ENCODE measurements at places on chromosomes 1 and 21. TPM values are rescaled to one million over a fixed set of nuclear protein-coding genes. Genes with fewer than 3 reads are reported as not detected.

GRCh38 chr1:904310-904950 is 19.3 kb upstream of the SAMD11 start:
- no peak overlapping the region for H3K4me3 ChIP-seq

Gene BSND
- 1.4 TPM for total RNA-seq

Gene TCEA3
- total RNA-seq, result 46.3 TPM

- no peaks in the 10 kb centered on the region for H3K27me3 ChIP-seq
- no peaks in the 10 kb centered on the region for H3K36me3 ChIP-seq
- H3K4me1 ChIP-seq, result no peaks in the 10 kb centered on the region
- H3K4me3 ChIP-seq, result no peak overlapping the region
Measured at GRCh38 chr1:173009597-173009996, 41.1 kb downstream of the TNFSF18 start.

- H3K4me3 ChIP-seq, result no peak overlapping the region
- peak overlapping the region; percentile 65 for H3K27ac ChIP-seq
- H3K27me3 ChIP-seq, result no peaks in the 10 kb centered on the region
- no peaks in the 10 kb centered on the region for H3K36me3 ChIP-seq
- DNase-seq, result no peak
Measured at GRCh38 chr1:2210084-2210653, 15.6 kb upstream of the FAAP20 start.

DNA sequence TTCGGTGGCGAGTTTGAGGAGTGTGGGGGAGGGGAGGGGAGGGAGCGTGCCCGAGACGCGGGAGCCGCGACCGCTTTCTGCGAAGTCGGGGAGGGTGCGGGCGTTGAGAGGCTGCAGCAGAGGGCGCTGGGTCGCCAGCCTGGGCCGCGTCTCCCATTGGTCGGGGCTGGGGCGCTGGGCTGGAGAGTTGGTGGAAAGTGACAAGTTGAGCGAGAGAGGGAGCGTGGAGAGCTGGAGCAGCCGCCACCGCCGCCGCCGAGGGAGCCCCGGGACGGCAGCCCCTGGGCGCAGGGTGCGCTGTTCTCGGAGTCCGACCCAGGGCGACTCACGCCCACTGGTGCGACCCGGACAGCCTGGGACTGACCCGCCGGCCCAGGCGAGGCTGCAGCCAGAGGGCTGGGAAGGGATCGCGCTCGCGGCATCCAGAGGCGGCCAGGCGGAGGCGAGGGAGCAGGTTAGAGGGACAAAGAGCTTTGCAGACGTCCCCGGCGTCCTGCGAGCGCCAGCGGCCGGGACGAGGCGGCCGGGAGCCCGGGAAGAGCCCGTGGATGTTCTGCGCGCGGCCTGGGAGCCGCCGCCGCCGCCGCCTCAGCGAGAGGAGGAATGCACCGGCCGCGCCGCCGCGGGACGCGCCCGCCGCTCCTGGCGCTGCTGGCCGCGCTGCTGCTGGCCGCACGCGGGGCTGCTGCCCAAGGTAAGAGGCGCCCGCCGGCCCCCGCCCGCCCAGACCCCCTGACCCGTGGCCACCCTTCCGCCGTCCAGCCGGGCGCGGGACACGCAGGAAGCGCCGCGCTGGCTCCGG is at the start of gene ROR1:
ROR1 (plus strand) TSS at position 203 of the 802 bp plus-strand sequence.
- DNase-seq, result peak; percentile 94
- H3K27me3 ChIP-seq, result no peaks in the 10 kb centered on the region
- H3K4me1 ChIP-seq, result no peaks in the 10 kb centered on the region
- peak within 1 kb of the TSS; percentile 68 for H3K4me3 ChIP-seq
- peak within 1 kb of the TSS; percentile 78 for H3K27ac ChIP-seq

Gene CFHR1
- 22.0 TPM for total RNA-seq

GRCh38 chr1:10639775-10640578 is 156.5 kb downstream of the CASZ1 start:
- H3K27me3 ChIP-seq, result no peaks in the 10 kb centered on the region
- H3K4me1 ChIP-seq, result no peaks in the 10 kb centered on the region
- H3K4me3 ChIP-seq, result no peak overlapping the region

Gene PIGK
- total RNA-seq, result 38.5 TPM

- H3K27me3 ChIP-seq, result peaks cover 2% of the 10 kb centered on the region
- no peaks in the 10 kb centered on the region for H3K36me3 ChIP-seq
- H3K27ac ChIP-seq, result no peak overlapping the region
Measured at GRCh38 chr1:9193233-9193625, 41.3 kb upstream of the H6PD start.

Gene TMEM269
- total RNA-seq, result 0.22 TPM

GRCh38 chr1:227559499-227559898 is 3.9 kb upstream of the ZNF678 start:
- H3K4me1 ChIP-seq, result no peaks in the 10 kb centered on the region
- no peak overlapping the region for H3K27ac ChIP-seq
- no peak for DNase-seq
- peaks cover 7% of the 10 kb centered on the region for H3K27me3 ChIP-seq
- H3K36me3 ChIP-seq, result no peaks in the 10 kb centered on the region

Gene AXDND1
- total RNA-seq, result 0.57 TPM

Gene F13B
- not detected for total RNA-seq

GRCh38 chr21:22871692-22872091 is 1873.5 kb downstream of the NCAM2 start:
- H3K4me1 ChIP-seq, result no peaks in the 10 kb centered on the region
- no peaks in the 10 kb centered on the region for H3K36me3 ChIP-seq
- H3K4me3 ChIP-seq, result no peak overlapping the region
- H3K27ac ChIP-seq, result no peak overlapping the region
- H3K27me3 ChIP-seq, result no peaks in the 10 kb centered on the region

Gene VHLL
- total RNA-seq, result not detected

GRCh38 chr1:181438013-181438412 is 45.3 kb upstream of the CACNA1E start:
- no peak overlapping the region for H3K4me3 ChIP-seq
- DNase-seq, result no peak
- H3K27me3 ChIP-seq, result no peaks in the 10 kb centered on the region
- H3K4me1 ChIP-seq, result no peaks in the 10 kb centered on the region

DNA sequence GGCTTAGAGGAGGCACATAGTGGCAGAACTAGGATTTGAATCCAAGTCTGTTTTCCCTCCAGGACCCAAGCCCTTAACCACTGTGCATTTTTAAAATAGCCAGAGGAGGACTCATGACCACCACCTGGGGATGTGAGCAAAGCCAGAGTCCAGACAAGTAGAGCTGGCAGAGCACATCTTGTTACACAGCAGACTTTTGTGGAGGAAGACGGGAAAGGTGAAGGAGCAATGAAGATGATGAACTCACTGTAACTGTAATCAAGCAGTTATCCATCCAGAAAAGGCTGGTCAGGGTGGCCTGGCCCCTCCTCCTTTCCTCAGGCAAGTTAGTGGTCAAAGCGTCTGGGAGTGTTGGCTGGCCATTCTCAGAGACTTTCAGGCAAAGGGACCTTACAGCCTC is 50.9 kb downstream of the SLC44A3 start:
- no peak overlapping the region for H3K4me3 ChIP-seq
- peaks cover 8% of the 10 kb centered on the region for H3K4me1 ChIP-seq
- no peaks in the 10 kb centered on the region for H3K27me3 ChIP-seq
- peaks cover 2% of the 10 kb centered on the region for H3K36me3 ChIP-seq

Gene DEDD
- total RNA-seq, result 37.2 TPM

GRCh38 chr1:183817576-183818288 is 12.8 kb downstream of the RGL1 start:
- H3K27ac ChIP-seq, result peak overlapping the region; percentile 40
- DNase-seq, result no peak
- no peaks in the 10 kb centered on the region for H3K36me3 ChIP-seq
- H3K4me1 ChIP-seq, result peaks cover 3% of the 10 kb centered on the region
- no peaks in the 10 kb centered on the region for H3K27me3 ChIP-seq
- H3K4me3 ChIP-seq, result no peak overlapping the region

- no peaks in the 10 kb centered on the region for H3K36me3 ChIP-seq
- H3K27ac ChIP-seq, result no peak overlapping the region
Measured at GRCh38 chr1:14997646-14998276, 155.8 kb upstream of the TMEM51 start.

- H3K27ac ChIP-seq, result no peak overlapping the region
- no peaks in the 10 kb centered on the region for H3K36me3 ChIP-seq
- no peaks in the 10 kb centered on the region for H3K4me1 ChIP-seq
- no peaks in the 10 kb centered on the region for H3K27me3 ChIP-seq
- no peak overlapping the region for H3K4me3 ChIP-seq
Measured at GRCh38 chr1:9061252-9061960, 8.0 kb downstream of the SLC2A5 start.

- no peaks in the 10 kb centered on the region for H3K27me3 ChIP-seq
- H3K4me3 ChIP-seq, result no peak overlapping the region
- no peaks in the 10 kb centered on the region for H3K36me3 ChIP-seq
- no peak for DNase-seq
Measured at GRCh38 chr1:119617751-119618691, 30.0 kb downstream of the ZNF697 start.

- H3K4me1 ChIP-seq, result peaks cover 4% of the 10 kb centered on the region
- no peak overlapping the region for H3K4me3 ChIP-seq
- no peak for DNase-seq
- H3K36me3 ChIP-seq, result no peaks in the 10 kb centered on the region
- H3K27ac ChIP-seq, result no peak overlapping the region
Measured at GRCh38 chr1:171965777-171966176, 124.5 kb downstream of the DNM3 start.

- no peaks in the 10 kb centered on the region for H3K36me3 ChIP-seq
- DNase-seq, result peak; percentile 37
- H3K4me1 ChIP-seq, result peaks cover 2% of the 10 kb centered on the region
- no peak overlapping the region for H3K4me3 ChIP-seq
- H3K27ac ChIP-seq, result no peak overlapping the region
Measured at GRCh38 chr1:48870596-48870995, 93.9 kb upstream of the BEND5 start.

GRCh38 chr1:203557390-203557789 is 63.4 kb downstream of the OPTC start:
- no peak for DNase-seq
- H3K27ac ChIP-seq, result peak overlapping the region; percentile 89
- no peaks in the 10 kb centered on the region for H3K27me3 ChIP-seq
- no peaks in the 10 kb centered on the region for H3K36me3 ChIP-seq
- no peak overlapping the region for H3K4me3 ChIP-seq
- H3K4me1 ChIP-seq, result peaks cover 6% of the 10 kb centered on the region

DNA sequence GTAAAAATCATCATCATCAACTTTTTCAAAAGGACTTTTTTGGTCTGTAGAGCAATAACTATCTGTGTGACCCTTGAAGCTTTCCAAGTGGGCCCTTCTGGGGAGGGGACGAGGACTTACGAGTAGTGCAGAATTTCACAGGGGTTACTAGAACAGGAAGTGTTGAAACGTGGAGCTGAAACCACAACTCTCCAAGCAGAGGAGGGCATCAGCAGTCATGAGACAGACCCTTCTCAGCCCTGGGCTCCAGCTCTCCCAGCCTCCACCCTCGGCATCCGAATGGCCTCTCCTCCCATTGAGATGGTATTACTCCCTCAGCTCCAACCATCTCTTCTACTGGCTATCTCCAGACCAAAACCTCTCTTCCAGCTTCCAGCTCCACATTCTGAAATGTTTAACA is 3.6 kb downstream of the FAM89A start:
- H3K4me1 ChIP-seq, result no peaks in the 10 kb centered on the region
- no peak overlapping the region for H3K4me3 ChIP-seq
- no peaks in the 10 kb centered on the region for H3K36me3 ChIP-seq
- no peaks in the 10 kb centered on the region for H3K27me3 ChIP-seq
- peak; percentile 77 for DNase-seq

- H3K27me3 ChIP-seq, result no peaks in the 10 kb centered on the region
- H3K27ac ChIP-seq, result no peak overlapping the region
- DNase-seq, result no peak
- H3K4me3 ChIP-seq, result no peak overlapping the region
Measured at GRCh38 chr1:197096137-197096536, 29.1 kb upstream of the F13B start.

Gene KCNA3
- total RNA-seq, result 6.7 TPM

- no peaks in the 10 kb centered on the region for H3K27me3 ChIP-seq
- H3K4me1 ChIP-seq, result no peaks in the 10 kb centered on the region
- no peak overlapping the region for H3K4me3 ChIP-seq
- H3K36me3 ChIP-seq, result no peaks in the 10 kb centered on the region
- no peak for DNase-seq
- H3K27ac ChIP-seq, result no peak overlapping the region
Measured at GRCh38 chr1:107788206-107789202, 176.5 kb downstream of the VAV3 start.

GRCh38 chr1:88016947-88017346 is 667.1 kb upstream of the PKN2 start:
- H3K4me1 ChIP-seq, result peaks cover 3% of the 10 kb centered on the region
- peak; percentile 19 for DNase-seq
- no peaks in the 10 kb centered on the region for H3K36me3 ChIP-seq
- H3K4me3 ChIP-seq, result no peak overlapping the region

GRCh38 chr1:153597206-153597605 is 15.7 kb downstream of the S100A16 start:
- DNase-seq, result no peak
- H3K27ac ChIP-seq, result no peak overlapping the region
- no peak overlapping the region for H3K4me3 ChIP-seq
- H3K27me3 ChIP-seq, result no peaks in the 10 kb centered on the region

- H3K4me3 ChIP-seq, result no peak overlapping the region
- DNase-seq, result no peak
- H3K27me3 ChIP-seq, result no peaks in the 10 kb centered on the region
- no peaks in the 10 kb centered on the region for H3K4me1 ChIP-seq
- peaks cover 9% of the 10 kb centered on the region for H3K36me3 ChIP-seq
Measured at GRCh38 chr1:213003256-213003655, 12.4 kb downstream of the ANGEL2 start.

Gene DISP3
- total RNA-seq, result 0.19 TPM

Gene KRTAP19-2
- not detected for total RNA-seq

DNA sequence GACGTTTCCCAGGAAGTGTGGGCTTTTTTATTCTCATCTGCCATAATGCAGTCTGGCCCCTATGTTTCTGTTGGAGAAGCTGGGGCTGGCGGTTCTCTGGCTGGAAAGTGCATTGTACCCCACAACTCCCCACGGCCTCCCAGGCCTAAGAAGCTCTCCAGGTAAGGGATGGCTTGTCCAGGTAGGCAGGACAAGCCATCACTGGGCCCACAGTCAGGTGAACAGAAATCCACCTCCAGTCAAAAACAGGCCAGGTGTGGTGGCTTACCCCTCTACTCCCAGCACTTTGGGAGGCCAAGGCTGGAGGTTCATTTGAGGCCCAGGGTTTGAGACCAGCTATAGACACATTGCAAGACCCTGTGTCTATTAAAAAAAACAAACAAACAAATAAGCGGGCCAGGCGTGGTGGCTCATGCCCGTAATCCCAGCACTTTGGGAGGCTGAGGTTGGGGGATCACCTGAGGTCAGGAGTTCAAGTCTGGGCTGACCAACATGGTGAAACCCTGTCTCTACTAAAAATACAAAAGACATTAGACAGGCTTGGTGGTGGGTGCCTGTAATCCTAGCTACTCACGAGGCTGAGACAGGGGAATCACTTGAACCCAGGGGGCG is 3.1 kb upstream of the WNT9A start:
- no peaks in the 10 kb centered on the region for H3K36me3 ChIP-seq
- H3K4me3 ChIP-seq, result no peak overlapping the region
- no peak overlapping the region for H3K27ac ChIP-seq
- H3K27me3 ChIP-seq, result no peaks in the 10 kb centered on the region
- no peak for DNase-seq

DNA sequence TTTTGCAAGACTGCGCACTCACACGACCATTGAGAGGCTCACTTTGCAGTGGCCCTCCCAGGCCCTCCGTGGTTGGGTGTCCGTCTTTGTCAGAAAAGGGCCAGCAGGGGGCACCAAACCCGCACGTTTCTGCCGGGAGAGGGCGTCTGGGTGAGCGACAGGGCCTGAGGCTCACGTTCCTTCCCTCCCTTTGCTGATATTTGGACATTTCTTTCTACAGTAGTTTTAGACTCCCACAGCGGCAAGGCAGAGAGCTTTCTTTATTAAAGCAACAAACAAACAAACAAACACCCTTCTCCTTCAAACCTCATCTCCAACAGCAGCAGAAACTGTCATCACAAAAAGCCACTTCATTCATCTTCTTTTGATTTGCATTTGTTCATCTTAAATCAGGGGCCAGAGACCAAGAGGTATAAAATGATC is 79.2 kb upstream of the WDR26 start:
- no peak overlapping the region for H3K27ac ChIP-seq
- no peaks in the 10 kb centered on the region for H3K36me3 ChIP-seq
- no peaks in the 10 kb centered on the region for H3K27me3 ChIP-seq
- no peak overlapping the region for H3K4me3 ChIP-seq
